ENCODE measurements at places on chromosomes 1 and 21.

GRCh38 chr21:45423968-45424853 lies 19.2 kb downstream of the COL18A1 start:
- DNase-seq, result no peak

GRCh38 chr1:234488054-234489006 lies 9.4 kb upstream of the TARBP1 start:
- DNase-seq, result no peak

GRCh38 chr1:6317098-6317760 lies 56.3 kb upstream of the GPR153 start:
- no peak for DNase-seq

- no peak for DNase-seq
Measured at GRCh38 chr1:57623791-57624538, 200.1 kb upstream of the DAB1 start.

DNA sequence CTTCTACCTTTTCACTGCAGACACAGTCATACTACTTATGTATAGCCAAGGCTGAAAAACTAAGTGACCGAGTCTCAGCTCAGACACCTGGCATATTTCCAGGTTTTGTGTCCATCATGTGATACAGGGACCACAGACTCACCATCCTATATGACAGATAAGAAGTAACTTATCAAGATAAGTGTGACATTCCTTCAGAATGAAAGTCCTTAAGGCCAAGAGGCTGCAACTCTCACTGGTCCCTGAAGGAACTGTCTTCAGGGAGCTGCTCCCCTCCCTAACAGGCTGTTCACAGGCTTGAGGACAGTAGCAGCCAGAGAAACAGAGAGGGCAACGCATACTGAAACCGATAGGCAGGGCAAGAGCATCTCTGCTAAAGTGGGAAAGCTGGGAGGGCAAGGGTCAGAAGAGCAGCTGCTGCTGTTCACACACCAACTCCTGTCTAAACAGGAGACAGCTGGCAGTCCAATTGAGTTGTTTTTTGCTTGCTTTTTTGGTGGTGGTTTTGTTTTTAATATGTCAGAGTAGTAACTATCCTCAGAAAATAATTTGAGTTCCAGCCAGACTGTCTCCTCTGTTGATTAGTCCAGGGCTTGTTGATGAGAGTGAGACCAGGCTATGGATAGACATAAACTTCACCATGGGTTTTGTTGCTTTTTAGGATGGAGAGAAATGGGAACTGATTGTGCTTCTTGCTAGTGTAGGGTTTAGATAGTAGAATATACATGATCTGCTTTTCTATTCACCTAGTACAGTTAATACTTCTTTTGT lies 67.7 kb downstream of the MACF1 start:
- no peak for DNase-seq

GRCh38 chr1:109691759-109692158 lies 4.1 kb downstream of the GSTM1 start:
- no peak for DNase-seq
